ENCODE measurements at places on chromosomes 3 and 15.

DNA sequence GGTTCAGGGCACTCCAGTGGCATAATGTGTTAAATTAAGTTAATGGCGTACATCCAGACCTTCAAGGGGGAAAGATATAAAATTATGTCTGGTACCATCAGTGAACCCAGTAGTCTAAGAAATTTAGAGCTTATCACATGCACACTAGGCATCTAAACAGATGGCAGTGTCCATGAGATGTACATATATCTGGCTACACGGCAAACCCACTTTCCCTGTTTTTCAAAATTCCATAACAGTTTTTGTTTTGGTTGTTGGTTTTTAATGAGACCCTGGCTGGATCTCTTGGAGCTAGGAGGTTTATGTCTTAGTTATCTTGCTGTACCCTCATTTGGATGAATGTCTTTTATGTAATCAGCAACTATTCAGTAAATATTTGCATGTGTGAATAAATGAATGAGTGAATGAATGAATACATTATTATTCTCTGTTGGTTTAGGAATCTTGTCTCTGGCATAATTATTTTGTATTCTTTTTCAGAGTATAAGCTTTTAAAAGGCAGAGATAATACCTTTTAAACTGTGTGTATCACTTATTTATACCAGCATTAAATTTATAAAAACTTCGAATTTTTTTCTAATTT, 3.1 kb upstream of the UTS2B start:
- no peak for DNase-seq

GRCh38 chr3:35908366-35909232, 269.3 kb downstream of the ARPP21 start:
- peak; percentile 30 for DNase-seq

- DNase-seq: no peak
Measured at GRCh38 chr3:134722969-134723368, 72.1 kb upstream of the EPHB1 start.

- no peak for DNase-seq
Measured at GRCh38 chr3:98750276-98750919, 12.7 kb upstream of the ST3GAL6 start.

DNA sequence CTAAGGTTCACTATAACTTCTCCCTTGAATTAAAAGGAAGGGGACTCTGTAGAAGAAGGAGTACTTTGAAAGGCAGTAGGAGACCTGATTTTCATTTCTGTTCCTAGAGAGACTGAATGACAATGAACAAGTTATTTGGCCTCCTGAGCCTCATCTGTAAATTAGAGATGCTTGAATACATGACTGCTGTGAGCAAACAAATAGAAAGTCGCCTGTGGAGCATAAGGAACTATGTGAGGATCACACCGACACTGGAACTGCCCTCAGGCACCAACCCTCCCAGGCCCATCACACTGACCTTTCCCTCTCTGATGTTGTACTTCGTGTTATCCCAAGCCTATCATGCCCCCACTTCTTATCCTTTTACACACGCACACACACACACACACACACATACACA, 48.6 kb downstream of the IMPG2 start:
- DNase-seq: no peak

- DNase-seq: no peak
Measured at GRCh38 chr3:114892880-114893279, 254.2 kb downstream of the ZBTB20 start.

GRCh38 chr3:183158113-183158512, 4.4 kb downstream of the LAMP3 start:
- no peak for DNase-seq

- DNase-seq: no peak
Measured at GRCh38 chr15:74228723-74229081, 7.4 kb upstream of the CCDC33 start.

- no peak for DNase-seq
Measured at GRCh38 chr3:118171236-118171852, 863.3 kb downstream of the IGSF11 start.

GRCh38 chr15:80588801-80589200, 106.3 kb upstream of the ABHD17C start:
- DNase-seq: no peak

DNA sequence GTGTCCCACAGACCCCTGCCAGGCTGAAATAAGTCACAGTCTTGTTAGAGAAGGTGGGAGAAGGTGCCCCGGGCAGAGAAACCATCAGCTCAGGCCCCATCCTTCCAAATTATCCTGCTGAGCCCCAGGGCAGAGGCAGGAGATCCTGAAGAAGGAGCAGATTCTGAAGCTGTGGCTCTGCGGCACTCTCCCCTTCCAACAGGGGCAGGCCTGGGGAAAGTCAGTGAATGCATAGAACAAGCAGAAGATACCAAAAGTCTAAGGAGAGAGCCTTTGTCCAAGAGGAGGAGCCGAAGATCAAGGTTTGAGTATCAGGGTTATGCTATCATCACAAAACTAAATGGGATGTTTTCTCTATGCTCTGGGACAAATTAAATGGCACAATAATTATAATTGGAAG, 249.3 kb downstream of the XXYLT1 start:
- DNase-seq: no peak

- DNase-seq: no peak
Measured at GRCh38 chr3:149180057-149180573, 41.5 kb downstream of the CP start.

DNA sequence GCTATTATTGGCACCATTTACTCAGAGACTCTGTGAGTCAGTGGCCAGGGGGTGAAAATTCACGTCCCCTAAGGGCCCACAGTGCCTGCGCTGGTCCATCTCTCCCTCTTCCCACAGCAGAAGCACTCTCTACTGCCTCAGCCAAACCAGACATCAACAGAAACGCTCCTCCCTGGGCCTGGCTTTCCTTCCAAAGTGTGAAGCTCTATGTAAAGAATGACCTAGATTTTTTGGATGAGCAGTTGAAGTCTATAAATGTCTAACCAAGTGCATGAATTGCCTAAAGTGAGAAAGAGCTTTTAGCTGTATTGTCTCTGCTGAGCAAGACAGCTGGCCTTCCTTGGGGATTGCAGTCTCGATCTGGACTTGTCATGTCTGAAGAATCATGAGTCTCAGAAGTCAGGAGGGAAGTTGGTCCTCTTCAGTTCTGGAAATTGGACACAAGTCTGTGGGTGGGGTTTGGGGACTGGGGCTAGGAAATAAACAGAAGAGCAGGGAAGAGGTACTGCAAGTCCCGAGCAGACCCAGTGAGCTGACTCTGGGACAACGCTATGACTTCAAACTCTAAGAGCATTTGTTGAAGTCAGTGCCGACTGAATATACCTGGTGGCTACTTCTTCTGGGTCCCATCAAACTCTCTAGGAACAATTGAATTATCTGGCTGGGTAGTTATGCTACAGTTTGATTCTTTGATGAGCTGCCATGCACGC, 29.0 kb downstream of the RASGRP1 start:
- DNase-seq: no peak

DNA sequence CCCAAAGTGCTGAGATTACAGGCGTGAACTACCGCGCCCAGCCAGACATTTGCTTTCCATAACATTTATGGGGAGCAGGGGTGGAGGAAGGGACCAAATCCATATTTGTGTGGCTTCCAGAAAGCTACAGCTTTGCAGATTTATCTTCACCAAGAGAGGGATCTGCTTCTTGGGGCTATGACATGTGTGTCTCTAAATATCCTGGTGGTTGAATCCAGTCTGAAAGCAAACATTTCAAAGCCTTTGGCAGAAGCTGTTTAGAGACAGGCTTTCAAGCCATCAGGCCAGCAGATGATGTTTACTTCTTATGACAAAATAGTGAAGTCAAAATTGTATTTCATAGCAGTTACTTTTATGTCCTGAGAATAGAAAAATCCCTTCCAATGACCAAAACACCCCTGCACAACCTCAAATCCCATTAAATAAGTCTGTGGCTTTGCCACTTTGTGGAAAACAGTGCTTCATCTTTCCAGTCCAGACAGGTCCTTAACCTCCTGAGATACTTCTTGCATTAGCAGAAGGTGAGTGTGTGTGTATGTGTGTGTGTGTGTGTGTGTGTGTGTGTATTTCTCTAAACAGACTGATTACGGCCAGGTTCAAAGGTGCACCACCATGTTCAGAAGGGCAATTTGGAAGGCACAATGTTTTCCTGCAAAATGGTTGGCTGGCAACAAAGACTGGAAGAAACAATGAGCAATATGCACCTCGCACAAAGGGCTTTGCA, 191.4 kb upstream of the LRIG1 start:
- DNase-seq: no peak

GRCh38 chr3:53190659-53191058, 29.6 kb downstream of the PRKCD start:
- no peak for DNase-seq

GRCh38 chr3:55604402-55604801, 117.3 kb upstream of the WNT5A start:
- DNase-seq: no peak

GRCh38 chr3:195194559-195195206, 76.3 kb downstream of the XXYLT1 start:
- no peak for DNase-seq

GRCh38 chr3:48202632-48203031, 14.4 kb upstream of the CDC25A start:
- DNase-seq: no peak

DNA sequence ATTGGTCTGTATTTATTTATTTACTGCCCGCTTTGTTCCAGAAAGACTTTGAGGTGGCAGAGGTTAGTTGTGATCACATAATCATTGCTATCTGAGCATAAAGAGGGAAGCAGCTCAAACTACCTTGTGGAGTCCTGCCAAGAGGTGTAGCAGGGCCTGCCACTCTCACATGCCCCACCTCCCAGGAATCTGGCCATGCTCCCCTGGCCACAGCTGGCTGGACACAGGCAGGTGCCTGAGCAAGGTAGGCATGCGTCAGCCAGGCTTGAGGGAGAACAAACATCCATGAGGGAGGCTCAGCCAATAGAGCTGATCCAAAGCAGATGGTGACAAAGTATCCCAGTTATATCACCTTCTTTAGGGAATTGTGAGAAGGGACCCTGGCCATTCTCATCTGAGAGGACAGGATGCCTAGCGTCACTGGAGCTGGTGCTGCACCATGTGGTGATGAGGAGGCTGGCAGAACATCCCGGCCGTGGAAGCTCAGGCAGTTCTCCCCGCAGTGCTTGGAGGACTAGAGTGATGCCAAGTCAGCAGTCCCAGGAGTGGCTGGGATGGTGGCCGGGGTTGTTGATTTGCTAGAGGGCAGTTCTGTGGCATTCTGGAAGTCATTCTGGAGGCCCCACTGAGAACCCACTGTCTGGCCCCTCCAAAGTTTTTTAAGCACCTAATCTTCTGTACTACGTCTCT, 6.8 kb upstream of the POLG start:
- DNase-seq: no peak

DNA sequence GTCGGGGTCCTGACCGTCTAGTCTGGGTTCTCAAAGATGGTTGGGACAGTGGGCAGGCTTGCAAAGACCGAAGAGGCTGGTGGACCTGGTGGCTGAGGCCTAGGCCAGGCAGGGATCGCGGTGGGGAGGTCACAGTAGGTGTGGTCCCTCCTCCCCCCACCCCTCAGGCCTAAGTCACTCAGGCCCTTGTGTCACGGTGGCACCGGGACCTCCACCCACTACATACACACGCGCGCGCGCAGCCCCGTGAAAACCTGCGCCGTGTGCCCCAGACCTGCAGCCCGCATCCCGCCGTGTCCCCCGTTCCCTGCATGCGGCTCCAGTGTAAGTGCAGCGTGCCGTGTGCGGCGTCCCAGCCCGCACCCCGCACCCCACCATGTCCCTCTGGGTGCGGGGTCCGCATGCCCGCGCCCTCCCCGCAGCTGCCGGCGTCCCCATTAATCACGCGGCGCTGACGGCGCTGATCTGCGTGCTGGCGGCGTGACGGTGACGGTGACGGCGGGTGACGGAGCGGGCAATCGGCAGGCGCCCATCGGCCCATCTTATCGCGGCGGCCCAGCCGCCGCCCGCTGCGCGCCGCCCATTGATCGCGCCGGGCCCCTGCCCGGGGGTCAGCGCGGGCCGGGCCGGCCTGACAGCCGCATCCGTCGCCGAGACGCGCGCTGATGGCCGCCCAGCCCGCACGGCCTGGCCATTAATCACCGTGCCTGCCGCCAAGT, 24.4 kb downstream of the SEC61A1 start:
- peak; percentile 41 for DNase-seq

- no peak for DNase-seq
Measured at GRCh38 chr3:139941580-139941979, 6.6 kb downstream of the CLSTN2 start.

DNA sequence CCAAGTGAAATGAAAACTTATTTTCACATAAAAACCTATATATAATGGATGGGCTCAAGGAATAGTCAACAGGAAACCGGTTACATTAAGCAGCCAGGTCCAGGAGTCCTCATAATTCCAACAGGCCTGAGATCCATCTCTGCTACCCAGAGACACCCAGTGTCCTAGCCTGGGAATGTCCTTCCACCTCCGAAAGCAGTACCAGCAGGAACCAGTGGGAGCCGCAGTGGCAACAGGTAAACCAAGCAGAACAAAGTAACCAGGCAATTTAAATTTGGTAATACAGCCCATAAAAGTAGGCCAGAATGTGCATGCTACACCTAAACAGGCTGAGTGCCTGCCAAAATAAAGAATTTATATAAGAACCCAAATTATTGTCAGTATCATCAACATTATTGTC, 195.6 kb downstream of the ZBBX start:
- no peak for DNase-seq

DNA sequence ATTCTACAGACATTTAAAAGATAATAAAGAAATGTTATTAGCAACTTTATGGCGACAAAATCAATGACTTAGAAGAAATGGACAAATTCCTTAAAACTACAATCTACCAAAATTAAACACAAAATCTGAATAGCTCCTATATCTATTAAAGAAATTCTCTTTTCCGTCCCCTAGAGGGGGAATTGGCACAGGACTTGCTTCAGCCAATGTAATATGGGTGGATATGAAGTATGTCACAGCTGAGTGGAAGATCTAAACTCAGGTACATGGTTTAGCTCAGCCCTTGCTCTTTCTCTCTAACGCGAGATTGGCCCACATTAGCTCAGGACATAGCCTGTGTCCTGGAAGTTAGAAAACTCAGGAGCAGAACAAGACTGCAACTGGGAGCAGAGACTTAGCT, 79.3 kb downstream of the DNAH12 start:
- no peak for DNase-seq

DNA sequence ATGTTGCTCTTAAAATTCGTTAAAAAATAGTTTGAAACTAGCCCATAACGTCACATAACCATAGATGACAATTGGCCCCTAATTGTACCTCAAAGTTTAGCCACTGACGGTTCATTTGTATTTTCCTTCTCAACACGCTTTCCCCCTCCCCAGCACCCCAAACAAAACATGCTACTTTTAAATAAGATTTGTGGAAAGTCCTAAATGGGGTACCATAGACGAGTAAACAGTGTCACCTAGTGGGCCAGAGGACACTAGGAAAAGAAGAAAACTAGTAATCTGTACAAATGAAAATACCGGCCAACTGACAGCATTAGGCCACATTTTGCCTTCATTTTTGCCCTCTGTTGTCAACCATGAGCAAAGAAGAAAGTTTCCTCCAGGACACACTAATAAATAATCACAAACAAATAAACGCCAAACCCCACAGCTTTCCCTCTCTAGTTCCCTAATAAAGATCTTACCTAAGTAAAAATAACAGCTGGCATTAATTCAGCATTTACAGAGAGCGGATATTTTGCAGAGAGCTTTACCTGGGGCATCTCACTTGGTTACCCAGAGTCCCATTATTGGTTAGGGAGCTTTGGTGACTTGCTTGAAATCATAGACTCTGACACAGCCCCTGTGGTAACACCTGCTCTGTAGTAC, 175.1 kb upstream of the ATP11B start:
- DNase-seq: no peak

Data from stimulated activated CD4-positive, alpha-beta T cell treated with anti-CD3 and anti-CD28 coated beads, Interleukin-1b, Interleukin-23, amount 100 ng/mL, for 48 hours (primary cell).